ENCODE measurements at places on chromosomes 3 and 15. TPM values are rescaled to one million over a fixed set of nuclear protein-coding genes. Genes with fewer than 3 reads are reported as not detected.

Gene FOXP1
- 156 TPM for total RNA-seq

Gene KBTBD8
- 14.7 TPM for total RNA-seq

Gene AP3B2
- total RNA-seq = 1.7 TPM

Gene MOBP
- total RNA-seq = 0.34 TPM

Gene ALG1L2
- total RNA-seq = not detected

DNA sequence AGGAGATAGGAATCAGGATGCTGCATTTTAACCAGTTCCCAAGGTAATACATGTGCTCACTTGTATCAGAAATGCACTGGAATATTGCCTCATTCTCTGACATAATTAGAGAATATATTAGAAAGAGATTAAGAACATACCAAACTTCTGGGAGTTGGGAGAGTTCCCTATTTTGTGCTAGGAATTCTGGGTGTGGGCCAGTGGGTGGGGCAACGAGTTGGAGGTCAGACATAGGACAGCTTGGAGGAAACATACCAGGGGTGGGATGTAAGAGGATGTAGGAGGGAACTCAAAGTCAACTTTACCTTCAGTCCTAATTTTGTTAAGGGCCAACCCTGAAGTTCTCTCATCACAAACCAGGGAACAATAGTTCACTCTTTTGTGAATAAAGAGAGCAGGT, 83.6 kb downstream of the SLC7A14 start:
- H3K4me1 ChIP-seq = no peaks in the 10 kb centered on the region
- no peak for DNase-seq
- peaks cover 24% of the 10 kb centered on the region for H3K27me3 ChIP-seq
- H3K36me3 ChIP-seq = no peaks in the 10 kb centered on the region
- no peak overlapping the region for H3K27ac ChIP-seq
- H3K4me3 ChIP-seq = no peak overlapping the region

GRCh38 chr15:26037369-26037768, 174.2 kb upstream of the ATP10A start:
- peaks cover 17% of the 10 kb centered on the region for H3K27me3 ChIP-seq
- H3K4me1 ChIP-seq = no peaks in the 10 kb centered on the region
- no peak overlapping the region for H3K4me3 ChIP-seq
- H3K27ac ChIP-seq = no peak overlapping the region
- H3K36me3 ChIP-seq = no peaks in the 10 kb centered on the region

DNA sequence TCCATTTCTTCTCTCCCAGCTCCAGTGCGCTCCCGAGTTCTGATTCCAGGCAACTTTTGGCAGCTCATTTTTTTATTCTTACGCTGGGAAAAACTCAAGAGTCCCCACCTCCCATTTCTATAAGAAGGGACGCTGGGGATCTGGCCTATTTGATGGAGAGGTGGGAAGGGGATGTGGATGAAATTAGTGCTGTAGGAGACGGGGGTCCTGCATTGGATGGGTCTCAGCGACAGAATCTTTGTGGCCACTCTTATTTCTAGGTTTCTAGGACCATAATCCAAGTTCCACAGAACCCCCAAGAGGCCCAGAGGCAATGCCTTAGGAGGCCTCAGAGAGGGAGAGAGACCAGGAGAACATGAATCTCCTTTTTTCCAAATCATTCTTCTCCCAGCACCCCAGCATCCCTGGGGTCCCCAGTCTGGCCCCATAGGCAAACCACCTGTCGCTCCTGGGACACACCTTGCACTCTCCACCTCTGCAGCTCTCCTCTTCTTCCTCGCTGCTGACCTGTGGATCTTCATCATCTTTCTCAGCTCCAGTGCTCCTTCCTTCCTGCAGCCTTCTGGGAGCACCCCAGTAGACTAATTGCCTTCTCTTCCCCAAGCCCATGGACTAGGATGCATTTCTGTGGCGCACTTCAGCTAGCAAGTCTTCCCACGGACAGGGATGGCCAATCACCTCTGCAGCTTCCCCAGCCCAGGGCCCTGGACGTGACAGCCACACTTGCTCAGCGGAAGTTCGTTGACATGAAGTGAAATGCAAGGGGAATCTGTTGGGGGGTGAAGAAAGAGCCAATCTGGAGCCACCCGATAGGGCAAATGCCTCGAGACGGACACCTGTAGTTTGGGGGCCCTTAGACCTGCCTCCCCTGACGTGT, 100.1 kb upstream of the ALDH1A3 start:
- H3K4me1 ChIP-seq = no peaks in the 10 kb centered on the region
- no peak for DNase-seq
- no peak overlapping the region for H3K27ac ChIP-seq
- no peaks in the 10 kb centered on the region for H3K36me3 ChIP-seq
- H3K4me3 ChIP-seq = no peak overlapping the region
